Stimulated activated CD4-positive, alpha-beta T cell treated with anti-CD3 and anti-CD28 coated beads, Interleukin-15, amount 100 ng/mL, for 48 hours (primary cell): ENCODE measurements at places on chromosomes 3 and 15.
A peak's percentile ranks its signal among the peaks of the same experiment; 100 is the strongest.

- DNase-seq: no peak
Measured at GRCh38 chr3:86624192-86624591, 366.8 kb downstream of the VGLL3 start.

DNA sequence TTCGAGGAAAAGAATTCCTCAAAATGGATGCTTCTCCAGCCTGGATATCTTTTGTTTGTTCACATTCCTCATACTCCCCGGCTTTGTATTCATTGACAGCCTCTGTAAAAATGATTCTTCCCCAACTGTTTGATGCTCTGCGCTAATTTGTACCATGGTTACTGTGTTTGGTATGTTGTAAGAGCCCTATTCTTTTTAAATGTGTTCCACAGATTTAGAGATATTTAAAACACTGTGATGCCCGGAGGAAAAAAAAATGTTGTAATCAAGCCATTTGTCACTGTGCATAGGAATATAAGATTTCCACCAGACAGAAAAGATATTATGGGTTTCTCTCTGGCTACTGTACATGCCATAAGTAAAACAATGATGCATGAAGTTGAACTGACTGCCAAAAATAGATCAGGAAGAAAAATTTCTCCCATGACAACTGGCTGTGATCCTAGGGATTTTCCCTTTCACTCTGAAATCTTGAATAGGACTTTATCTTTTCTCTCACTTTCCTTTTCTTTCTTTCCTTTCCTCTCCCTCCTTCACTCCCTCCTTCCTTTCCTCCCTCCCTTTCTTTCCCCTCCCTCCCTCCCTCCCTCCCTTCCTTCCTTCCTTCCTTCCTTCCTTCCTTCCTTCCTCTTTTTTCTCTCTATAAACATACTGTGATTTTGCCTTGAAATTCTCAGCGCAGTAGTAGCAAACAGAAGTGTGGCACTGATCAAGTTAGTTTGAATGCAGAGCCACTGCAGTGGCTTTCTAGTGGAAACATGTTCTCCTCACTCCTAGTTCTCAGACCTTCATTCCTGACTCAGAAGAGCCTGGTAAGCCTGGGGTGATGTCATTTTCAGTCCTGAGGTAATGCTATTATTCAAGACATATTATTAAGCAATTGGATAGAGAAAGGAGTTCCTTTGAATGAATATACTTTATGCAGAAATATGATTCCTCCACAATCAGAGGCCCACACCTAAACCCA is 254.9 kb upstream of the TBL1XR1 start:
- no peak for DNase-seq

- no peak for DNase-seq
Measured at GRCh38 chr3:14453876-14454638, 51.7 kb downstream of the SLC6A6 start.

DNA sequence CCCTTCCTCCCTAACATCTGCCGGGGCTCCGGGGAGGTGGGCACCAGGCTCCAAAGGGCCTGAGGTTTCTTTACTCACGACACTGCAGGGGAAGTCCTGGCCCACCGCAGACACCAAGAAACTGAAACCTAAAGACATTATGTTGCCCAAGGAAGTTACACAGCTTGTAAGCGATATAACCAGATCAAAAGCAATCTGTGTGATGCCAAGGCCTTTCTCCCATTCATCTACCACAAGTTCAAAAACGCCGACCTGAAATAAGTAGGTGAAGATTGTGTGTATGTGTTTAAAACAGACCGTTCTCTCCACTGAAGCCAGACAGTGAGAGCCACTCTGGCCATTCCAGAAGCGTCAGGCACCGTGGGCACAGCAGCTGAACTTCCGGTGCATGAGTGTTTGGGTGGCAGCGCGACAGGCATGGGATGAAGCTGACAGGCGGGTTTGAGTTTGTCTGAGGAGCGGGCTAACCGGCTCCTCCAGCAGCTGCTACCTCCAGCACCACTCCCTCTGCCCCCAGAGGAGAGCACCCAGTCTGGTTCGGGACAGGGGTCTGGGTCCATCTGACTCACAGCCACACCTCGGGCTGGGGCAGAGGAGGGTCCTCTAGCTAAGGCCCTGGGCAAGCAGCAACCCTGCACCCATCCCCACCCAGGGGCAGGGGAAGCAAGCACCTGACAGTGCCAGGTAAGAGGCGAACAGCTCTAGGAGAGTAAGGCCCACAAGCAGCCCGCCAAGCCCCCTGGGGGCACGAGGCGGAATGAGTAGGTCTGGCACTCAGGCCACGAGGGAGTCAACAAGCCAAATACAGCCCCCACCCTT is 1.3 kb downstream of the TNK2 start:
- DNase-seq: peak; percentile 49

GRCh38 chr3:76456322-76456721 is 583.6 kb upstream of the ROBO2 start:
- DNase-seq: no peak

DNA sequence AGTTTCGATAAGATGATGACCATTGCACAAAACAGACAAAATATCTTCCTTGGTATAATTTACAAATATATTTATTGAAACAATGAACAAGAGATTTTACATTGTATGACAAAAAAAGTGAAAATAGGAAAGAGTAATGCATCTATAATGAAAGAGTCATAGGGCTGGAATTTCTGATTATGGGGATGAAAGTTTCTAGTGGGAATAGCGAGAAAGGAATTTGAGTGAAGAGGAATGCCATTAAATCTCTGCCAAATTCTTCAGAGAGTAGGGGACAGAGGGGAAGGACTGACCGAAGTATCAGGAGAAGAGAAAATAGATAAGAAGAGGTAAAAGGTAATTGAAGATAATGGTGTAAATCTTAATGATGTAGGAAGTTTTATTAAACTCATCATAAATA is 125.4 kb downstream of the VGLL3 start:
- DNase-seq: no peak

DNA sequence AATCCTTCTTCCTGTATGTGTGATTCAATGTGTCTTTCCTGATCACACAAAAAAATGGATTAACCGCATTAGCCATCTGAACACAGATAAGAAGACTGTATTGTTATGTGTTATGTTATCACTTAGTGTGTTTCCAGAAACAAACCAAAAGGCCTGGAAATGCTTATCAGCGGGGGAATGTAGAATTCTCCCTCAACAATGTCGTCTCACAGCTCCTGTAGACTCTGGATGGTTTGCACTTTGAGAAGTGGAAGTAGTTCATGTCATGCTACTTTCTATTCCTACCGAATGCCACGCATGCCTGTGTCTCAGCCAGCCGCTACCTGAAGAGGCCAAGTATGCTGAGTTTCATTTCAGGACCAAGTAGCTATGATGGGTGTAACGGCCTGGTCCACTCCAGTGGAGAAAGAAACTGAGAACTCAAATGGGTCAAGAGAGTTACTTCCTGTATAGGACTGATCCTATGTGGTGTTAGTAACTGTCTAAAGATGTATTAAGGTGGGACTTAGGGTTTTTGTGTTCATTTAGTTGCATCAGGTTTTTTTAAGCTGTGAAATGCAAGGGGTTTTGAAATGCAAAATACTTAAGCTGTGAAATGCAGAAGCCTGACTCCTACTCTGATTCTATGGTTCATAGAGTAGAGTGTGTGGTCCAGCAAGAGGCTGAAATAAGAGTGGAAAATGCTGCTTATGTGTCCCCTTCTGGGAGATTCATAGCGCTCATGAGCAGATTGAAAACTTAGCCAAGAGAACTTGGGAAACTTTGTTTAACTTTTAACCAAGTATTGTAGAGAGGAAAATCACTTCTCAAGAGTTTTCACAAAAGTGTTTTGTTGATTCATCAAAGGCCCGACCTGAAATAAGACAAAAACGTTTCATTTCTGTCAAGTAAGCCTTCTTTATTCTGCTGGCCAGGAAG is 118.5 kb upstream of the LMOD3 start:
- DNase-seq: no peak

- no peak for DNase-seq
Measured at GRCh38 chr3:186382217-186382885, 20.3 kb upstream of the DGKG start.

DNA sequence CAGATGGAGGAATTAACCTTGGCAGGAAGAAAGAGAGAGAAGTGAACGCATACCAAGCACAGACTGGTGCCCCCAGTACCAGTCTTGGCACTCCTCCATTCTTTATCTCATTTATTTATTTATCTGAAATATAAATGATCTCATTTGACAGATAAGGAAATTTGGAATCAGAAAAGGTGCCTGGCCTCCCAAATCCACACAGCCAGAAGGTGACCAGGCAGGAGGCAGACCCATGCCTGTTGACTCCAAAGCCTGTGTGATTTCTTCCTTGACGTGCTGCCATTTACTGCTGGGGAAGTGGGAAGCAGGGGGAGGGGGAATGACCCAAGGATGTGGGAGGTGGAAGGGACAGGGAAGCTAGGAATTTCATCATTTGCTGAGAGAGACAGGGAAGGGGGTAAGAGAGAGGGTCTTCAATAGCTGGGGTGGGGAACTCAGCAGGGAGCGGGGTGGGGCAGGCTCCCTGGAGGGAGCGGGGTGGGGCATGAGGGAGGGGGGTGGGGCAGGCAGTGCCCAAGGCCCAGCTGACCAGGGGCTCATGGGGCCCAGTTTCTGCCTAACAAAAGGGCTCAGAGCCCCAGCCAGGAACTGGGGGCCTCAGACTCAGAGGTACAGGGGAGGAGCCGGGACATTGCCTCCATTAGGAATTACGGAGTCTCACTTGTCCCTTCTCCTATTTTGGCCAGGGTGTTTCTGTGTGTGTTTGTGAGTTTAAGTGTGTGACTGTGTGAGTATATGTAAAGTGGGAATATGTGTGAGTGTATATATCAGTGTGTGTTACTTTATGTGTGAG is 63.0 kb downstream of the MINAR1 start:
- no peak for DNase-seq

DNA sequence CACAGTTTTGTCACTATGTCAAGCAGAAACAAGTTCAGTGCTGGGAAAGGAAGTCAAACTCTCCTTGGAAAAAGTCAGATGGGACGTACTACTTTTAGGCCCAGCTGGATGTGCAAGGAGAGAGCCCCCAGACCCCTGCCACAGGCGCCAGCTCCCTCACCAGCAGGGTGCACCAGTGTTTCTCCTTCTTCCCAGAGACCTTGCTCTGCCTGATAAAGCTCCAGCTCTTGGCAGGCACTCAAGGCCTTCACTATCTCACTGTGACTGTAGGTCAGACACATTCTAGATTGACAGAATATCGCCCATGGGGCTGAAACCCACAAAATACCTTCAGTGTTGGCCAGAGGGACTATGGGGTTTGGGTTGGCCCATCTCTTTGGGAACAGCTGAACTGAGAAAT is 54.8 kb upstream of the CHRNB4 start:
- DNase-seq: no peak

GRCh38 chr3:187624588-187624987 is 45.6 kb downstream of the SST start:
- DNase-seq: no peak

DNA sequence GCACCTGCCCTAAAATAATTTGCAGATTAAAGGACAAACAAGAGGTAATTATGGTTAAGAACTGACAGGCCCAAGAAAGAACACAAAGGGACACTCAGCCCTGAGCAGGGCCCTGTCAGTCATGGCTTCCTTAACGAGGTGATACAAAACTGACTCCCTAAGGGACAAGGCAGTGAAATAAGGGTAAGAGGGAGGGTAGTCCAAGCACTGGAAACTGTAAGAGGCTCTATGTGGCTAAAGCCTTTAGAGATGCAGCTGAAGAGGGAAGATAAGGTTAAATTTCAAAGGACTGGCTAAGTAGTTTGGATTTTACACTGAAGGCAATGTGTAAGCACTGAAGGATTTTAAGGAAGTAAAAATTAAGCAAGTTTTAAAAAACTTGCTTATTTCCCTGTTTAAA is 3.9 kb downstream of the ATR start:
- no peak for DNase-seq

GRCh38 chr15:70120958-70121623 is 23.4 kb upstream of the TLE3 start:
- no peak for DNase-seq

DNA sequence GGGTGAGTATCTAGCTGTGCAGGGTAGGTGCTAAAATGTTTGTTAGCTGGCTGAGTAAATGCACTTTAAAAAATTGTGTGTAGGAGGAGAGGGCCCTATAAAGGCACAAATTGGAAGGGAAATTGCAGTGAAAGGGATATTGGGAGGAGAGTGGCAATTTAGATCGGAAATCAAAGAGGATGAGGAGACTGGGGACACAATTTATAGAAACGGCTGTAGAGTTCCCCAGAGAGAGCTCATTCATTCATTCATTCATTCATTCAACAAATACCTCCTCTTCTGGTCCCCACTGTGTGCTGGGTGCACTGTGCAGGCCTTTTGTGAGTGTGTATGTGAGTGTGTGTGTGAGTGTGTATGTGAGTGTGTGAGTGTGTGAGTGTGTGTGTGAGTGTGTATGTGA is 2.4 kb downstream of the DNAJA4 start:
- no peak for DNase-seq

- no peak for DNase-seq
Measured at GRCh38 chr3:11076711-11077110, 77.6 kb upstream of the HRH1 start.

DNA sequence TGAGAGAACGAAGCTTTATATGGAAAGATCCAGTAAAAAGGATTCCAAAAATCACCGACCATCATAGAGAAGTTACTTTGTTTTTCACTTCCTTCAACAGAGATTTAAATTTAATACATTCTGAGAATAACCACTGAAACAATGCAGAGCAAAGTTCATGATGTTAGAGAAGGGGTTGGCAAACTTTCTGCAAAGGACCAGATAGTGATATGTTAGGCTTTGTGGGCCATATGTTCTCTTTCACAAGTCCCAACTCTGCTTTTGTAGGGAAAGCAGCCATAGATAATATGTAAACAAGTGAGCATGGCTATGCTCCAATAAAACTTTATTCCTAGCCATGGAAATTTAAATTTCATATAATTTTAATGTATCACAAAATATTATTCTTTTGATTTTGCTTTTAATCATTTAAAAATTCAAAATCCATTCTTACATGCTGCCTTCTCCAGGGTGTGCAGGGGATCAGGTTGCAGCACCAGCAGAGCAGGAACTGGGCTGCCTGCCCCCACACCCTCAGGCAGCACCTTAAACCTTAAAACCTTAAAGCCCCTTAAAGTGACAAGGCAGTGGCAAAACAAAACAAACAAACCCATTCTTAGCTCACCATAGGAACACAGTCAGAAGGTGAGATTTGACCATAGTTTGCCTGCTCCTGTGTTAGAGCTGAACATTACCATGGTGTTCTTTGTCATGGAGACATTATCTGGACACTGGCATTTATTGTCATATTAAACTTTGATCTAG is 16.9 kb upstream of the IGSF10 start:
- DNase-seq: no peak

- no peak for DNase-seq
Measured at GRCh38 chr3:34886443-34886842, 752.9 kb upstream of the ARPP21 start.

- DNase-seq: no peak
Measured at GRCh38 chr15:91967935-91968606, 114.6 kb downstream of the SLCO3A1 start.

GRCh38 chr15:46354443-46354842 is 719.6 kb downstream of the SQOR start:
- no peak for DNase-seq
